ENCODE measurements at places on chromosomes 6 and 20.
A peak's percentile ranks its signal among the peaks of the same experiment; 100 is the strongest.

GRCh38 chr6:150575836-150576235 lies 23.8 kb upstream of the PLEKHG1 start:
- no peak for DNase-seq

DNA sequence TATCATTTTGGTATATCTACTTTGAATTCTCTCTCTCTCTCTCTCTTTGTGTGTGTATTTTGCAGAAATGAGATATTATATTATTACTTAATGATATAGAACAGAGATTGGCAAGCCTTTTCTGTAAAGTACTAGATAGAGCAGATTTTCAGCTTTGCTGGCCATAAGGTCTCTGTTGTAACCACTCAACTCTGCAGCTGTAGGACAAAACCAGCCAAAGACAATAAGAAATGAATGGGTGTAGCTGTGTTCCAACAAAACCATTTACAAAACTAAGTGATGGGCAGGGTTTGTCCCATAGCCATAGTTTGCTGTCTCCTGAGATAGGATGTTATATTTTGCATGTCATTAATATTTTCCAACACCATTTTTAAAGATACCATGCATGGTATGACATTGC lies 91.2 kb upstream of the TSHZ2 start:
- no peak for DNase-seq

DNA sequence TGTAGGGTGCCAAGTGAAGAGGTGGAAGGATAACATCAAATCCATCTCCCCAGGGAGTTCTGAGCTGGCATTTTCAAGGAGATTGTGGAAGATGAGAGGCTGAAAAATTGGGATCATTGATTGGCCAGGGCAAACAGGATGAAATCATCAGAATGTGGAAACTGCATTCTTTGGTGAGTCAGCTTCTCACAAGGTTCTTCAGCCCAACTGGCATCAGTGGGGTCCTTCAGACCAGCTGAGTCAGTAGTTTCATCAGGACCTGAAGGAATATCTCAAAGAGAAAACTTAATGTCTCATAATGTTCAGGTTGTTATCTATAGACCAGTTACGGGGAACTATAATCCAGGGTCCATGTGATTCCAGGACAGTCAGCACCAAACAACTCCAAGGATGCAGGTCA lies 195.8 kb downstream of the HAO1 start:
- DNase-seq: peak; percentile 90

- peak; percentile 43 for DNase-seq
These were observed 485.3 kb upstream of the BTBD3 start for GRCh38 chr20:11432407-11432806.

DNA sequence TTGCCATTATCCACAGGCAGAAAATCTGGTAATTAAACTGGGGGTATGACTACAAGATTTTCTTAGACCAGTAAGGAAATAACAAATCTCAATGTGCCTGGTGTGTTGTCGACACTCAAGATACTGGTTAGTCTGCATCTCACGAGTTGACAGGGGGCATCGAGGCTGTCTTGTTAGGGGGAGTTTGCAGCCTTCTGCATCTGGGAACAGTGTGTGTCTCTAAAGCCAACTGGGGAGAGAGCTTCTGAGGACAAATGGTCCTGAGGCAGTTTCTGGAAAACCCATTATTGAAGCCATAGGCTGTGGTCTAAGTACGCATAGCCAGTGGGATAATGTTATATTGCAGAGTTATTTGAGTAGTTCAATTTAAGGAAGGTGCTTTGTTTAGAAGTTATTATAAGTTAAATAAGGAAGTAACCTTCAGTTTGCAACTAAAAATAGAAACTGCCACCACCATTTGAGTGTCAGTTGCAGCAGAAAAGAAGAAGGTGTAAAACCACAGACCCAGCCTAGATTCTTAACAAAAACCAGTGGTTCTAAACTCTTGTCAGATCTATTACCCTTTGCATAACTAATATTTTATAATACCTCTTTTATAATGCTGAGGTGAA lies 15.4 kb upstream of the MAPK13 start:
- DNase-seq: no peak

- DNase-seq: no peak
These were observed 94.5 kb upstream of the RPS6KA2 start for GRCh38 chr6:166721576-166721975.

DNA sequence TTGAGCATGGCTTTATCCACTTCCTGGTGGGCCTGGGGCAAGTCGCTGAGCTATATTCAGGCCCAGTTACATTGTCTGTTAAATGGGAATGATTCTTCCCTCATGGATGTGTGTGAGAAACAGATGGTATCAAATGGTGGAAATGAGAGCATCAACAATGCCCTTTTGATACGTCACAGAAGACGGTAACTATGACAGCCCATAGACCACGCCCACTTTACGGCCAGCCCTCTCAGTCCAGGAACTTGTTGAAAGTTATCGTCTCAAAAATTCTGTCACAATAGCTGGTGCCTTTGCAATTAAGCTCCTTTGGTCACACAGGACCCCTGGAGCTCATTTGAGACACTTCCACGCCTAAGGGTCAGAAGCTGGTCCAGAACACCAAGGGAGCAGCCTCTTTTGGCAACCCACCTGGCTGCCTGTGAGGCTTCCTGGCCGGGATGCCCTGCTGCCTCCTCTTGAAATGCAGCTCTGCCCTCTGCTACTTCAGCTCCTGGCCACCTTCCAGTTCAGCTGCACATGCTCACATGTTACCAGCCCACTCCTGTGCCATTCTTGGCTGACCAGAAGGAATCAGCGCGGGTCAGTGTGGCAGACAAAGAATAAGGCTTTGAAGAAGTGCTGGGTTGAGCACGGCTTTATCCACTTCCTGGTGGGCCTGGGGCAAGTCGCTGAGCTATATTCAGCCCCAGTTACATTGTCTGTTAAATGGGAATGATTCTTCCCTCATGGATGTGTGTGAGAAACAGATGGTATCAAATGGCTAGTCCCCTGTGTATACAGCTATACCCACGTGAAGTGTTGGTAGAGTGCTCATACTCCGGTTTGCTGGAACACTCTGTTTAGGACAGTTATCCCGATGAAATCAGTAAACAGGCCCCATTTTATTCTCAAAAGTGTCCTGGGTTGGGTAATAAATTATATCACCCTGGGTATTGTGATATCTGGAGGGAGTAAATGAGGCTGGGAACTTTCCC lies 199.2 kb upstream of the SUPT3H start:
- peak; percentile 24 for DNase-seq

- DNase-seq: peak; percentile 27
These were observed 148.1 kb downstream of the ZDHHC14 start for GRCh38 chr6:157528931-157529653.

- DNase-seq: peak; percentile 42
These were observed 249.5 kb downstream of the ADGRG6 start for GRCh38 chr6:142551274-142551811.

DNA sequence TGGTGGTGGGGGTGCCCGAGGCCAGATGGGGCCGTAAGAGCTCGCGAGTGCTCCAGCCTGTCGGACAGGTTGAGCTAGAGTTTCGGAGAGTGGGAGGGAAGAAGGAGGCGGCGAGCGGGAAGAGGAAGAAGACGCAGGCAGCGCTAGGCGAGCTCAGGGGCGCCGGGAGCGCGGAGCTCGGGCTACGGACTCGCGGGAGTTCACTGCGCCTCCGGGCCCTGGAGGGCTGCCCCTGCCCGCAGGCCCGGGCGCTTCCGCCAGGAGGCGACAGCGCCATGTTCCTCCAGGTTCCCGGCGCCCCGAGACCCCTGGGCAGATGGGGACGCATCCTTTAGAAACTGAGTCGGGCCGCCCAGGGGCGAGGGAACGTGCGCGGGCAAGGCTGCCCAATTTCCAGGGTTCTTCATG lies 984 bp downstream of the TFAP2C start:
- DNase-seq: no peak

GRCh38 chr6:76774781-76775384 lies 688.4 kb downstream of the HTR1B start:
- DNase-seq: peak; percentile 0

- peak; percentile 76 for DNase-seq
These were observed 10.8 kb upstream of the TAAR1 start for GRCh38 chr6:132669690-132670291.

GRCh38 chr6:45880159-45880558 lies 135.5 kb downstream of the CLIC5 start:
- no peak for DNase-seq

DNA sequence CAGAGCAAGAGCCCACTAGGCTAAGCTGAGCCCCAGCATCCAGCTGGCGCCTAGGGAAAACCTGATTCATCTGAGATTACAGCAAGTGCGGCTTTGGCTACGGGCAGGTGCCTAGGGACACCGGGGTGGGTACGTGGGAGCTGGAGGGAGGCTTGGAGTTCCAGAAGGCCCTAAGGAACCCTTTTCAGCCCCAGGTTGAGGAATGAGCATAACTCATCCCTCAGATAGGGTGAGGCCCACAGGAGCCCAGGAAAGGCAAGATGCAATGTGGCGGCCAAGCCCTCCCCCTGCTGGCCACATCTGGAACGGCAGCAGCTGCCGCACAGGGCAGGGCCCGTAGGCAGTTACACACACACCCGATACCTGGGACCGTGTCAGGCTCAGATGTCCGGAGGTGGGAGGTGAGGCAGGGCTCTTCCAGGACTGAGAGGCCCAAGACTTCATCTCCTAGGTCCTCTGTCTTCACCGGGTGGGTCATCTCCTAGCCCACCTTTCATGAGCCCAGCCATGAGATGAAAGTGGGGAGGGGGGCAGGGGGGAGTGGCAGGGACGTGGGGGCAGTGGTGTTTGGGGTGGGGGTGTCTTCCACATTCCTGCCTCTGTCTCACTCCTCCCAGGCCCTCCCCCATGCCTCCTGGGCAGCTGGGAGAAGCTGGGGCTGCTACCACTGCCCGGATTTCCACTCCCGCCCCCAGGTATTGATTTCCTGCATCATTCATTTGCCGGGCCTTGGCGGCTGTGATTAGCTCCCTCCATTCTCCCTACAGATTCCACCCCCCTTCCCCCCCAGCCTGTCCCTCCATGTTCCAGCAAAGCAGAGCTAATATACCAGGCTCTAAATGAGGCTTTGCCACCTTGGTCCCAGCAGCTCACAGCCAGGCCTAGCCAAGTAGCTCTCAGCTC lies 5.5 kb downstream of the MDGA1 start:
- DNase-seq: peak; percentile 42

GRCh38 chr6:7124636-7125035 lies 16.9 kb downstream of the RREB1 start:
- peak; percentile 33 for DNase-seq

DNA sequence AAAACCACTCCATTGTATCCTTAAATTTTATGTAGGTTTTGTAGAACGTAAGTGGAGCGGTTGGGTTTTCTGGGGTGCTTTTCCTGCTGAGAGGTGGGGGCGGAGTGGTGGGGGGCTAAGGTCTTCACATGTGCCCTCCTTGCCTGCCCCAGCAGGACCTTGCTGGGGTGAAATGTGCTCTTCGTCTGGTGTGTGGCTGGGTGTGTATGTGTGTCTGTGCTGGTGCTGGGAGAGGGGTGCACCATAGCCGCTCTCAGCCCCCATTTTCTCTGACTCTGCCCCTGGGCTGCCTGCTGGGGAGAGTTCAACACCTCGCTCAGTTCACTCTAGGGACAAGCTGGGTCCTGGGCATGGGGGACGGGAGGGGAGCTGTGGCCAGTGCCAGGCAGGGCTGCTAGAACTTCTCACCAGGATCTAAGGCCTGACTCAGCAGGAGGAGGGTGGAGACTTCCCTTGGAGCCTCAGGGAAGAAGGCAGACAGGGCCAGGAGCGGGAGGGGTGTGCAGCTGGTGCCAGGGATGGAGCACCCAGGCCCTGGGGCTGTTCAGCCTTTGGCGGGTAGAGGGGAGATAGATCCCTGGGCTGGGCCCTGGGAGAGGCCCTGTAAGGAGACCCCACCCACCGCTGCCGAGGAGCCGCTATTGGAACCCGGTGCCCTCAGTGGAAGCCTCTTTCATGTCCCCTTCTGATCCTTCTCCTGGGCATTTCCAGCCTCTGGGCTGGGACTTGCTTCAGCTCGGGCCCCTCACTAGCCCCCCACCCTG lies 4.8 kb downstream of the SOX18 start:
- DNase-seq: peak; percentile 50

GRCh38 chr6:65979120-65979519 lies 272.1 kb upstream of the EYS start:
- no peak for DNase-seq

DNA sequence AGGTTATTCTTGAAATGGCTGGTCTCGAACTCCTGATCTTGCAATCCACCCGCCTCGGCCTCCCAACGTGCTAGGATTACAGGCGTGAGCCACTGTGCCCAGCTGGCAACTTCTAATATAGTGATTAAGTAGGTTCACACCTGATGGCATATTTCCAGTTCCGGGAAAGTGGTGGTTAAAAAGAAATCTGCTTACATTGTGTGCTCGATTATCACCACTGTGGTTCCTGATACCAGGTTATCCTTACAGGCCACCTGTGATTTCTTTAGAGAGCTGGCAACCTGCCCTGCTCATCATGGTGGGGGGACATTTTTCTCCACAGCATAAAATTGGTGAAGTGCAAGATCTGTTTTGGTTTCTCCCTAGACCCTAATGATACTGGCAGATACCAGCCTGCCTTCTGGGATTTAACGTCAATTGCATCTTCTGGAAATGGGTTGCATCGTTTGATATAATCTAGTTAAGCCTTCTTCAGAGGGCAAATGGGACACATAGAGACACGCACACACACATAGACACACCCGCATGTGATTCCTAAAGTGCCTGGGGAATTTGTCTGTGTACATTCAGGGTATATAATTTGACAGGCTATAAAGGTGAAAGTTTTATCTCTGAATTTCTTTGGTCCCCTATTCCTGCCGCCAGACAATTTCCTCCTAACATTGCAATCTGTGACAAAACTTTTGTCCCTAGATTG lies 49.7 kb upstream of the CITED2 start:
- no peak for DNase-seq

DNA sequence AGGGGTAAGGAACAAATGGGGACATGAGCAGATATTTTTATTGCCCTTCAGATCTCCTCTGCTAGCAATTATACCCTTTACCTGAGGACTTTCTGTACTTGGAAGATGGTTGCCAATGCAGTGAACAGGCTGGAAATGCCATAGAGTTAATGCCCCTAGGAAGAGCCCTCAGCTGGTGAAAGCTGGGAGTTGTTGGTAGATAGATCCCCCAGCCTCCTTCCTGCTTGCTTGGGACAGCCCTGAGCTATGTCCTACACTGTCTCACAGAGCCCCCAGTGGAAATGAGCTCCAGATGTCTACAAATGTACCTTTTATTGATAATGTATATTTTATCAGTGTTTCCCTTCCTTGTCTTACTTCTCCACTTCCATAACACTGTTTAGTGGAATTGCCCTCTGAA lies 87.6 kb upstream of the PAK5 start:
- DNase-seq: no peak

- no peak for DNase-seq
These were observed 23.3 kb upstream of the CST1 start for GRCh38 chr20:23774081-23774480.

GRCh38 chr6:13677878-13678254 lies 33.8 kb downstream of the RANBP9 start:
- no peak for DNase-seq

Measured in fibroblast of lung (primary cell).